ENCODE measurements at places on chromosomes 13 and 19.

GRCh38 chr19:35268536-35269437, at the start of gene USF2:
Gene USF2 (plus strand): TSS chr19:35268962. CDS start chr19:35269102, 140 bp downstream.
- peak; percentile 68 for DNase-seq

DNA sequence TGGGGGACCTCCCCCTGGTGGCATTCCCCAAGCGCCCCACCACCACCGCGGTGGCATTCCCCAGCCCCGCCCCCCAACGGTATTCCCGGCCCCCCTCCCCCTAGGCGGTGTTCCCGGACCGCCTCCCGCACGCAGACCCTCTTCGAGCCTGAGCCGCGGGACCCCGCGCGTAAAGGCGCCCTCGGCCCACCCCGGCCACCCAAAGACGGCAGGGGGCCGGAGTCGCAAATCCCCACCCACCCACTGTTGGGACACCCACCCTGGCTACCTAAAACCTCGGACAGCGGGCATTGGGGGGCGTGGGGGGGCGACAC, 22.4 kb downstream of the OLFM2 start:
- peak; percentile 28 for DNase-seq

- DNase-seq: no peak
Observed at GRCh38 chr13:29706923-29707322, 111.4 kb upstream of the SLC7A1 start.

DNA sequence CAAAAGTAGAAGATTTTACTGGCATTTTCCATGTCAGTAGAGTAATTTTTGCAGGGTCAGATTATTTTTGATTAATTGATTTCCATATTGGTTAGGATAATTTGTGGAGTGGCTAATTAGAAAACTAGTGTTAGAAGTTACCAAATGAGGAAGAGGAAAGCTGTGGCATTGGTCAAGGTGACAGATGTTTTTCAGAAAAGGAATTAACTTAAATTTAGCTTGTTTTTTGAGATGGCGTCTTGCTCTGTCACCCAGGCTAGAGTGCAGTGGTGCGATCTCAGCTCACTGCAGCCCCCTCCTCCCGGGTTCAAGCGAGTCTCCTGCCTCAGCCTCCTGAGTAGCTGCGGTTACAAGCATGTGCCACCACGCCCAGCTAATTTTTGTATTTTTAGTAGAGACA, 28.8 kb downstream of the LSM14A start:
- DNase-seq: no peak

GRCh38 chr19:55676889-55677505, 2.0 kb downstream of the EPN1 start:
- no peak for DNase-seq

- DNase-seq: peak; percentile 43
Observed at GRCh38 chr13:33610438-33611120, 207.4 kb upstream of the RFC3 start.

GRCh38 chr13:98775844-98776598, 23.5 kb upstream of the SLC15A1 start:
- DNase-seq: no peak

GRCh38 chr13:99312493-99312883, 5.3 kb upstream of the GPR183 start:
- DNase-seq: no peak

All from activated T-cell treated with anti-CD3 and anti-CD28 coated beads, Interleukin-2, amount 50 U/mL, for 1 hour (primary cell).